ENCODE measurements at places on chromosomes 6 and 20.

- no peak for DNase-seq
Measured at GRCh38 chr20:47156301-47157137, 200.0 kb downstream of the ZMYND8 start.

DNA sequence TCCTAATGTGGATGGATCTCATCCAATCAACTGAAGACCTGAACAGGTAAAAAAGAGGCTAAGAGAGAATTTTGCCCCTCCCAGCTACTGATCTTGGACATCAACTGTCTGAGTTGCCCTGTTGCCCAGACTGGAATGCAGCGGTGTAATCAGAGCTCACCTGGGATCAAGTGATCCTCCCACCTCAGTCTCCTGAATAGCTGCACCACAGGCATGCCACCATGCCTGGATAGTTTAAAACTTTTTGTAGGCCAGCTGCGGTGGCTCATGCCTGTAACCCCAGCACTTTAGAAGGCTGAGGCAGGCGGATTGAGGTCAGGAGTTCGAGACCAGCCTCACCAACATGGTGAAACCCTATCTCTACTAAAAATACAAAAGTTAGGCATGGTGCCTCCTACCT, 34.9 kb upstream of the GCNT2 start:
- DNase-seq: no peak

DNA sequence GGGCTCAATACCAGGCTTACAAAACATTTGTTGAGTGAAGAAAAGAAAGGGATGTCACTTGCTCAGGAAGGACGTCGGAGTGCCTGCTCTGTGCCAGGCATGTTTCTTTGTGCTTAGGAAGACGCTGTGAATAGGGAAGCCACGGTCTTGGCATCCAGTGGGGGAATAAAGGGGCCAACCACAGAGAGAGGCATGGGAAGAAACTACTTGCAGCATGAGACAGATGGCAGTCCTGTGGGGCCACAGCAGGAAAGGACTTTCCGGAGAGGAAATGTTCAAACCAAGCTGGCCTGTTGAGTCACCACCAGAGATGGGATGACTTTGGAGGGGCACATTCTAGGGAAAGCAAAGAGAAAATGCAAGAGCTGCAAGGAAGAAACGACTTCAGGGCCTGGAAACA, 173.2 kb downstream of the CDH26 start:
- DNase-seq: no peak

- DNase-seq: no peak
Measured at GRCh38 chr6:143283887-143284645, 166.4 kb downstream of the ADAT2 start.

- peak; percentile 47 for DNase-seq
Measured at GRCh38 chr20:29878777-29879442, 1378.6 kb upstream of the DEFB115 start.

DNA sequence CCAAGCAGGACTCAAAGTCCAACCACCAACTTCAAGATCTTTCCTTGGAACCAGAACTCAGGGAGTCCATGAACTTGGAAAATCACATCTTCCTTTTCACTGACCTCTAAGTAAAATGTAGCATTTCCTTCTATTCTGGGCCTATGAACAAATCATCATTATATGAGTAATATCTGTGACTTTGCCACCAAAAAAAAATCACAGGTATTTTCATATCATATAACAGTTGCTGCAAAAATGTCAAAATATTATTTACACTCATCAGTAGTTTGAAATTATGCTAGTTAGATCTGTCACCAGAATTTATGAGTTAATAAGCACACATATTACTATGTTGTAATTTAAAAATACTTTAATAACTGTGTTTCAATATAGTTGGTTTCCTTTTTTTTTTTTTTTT, 27.3 kb upstream of the TLDC2 start:
- DNase-seq: no peak

DNA sequence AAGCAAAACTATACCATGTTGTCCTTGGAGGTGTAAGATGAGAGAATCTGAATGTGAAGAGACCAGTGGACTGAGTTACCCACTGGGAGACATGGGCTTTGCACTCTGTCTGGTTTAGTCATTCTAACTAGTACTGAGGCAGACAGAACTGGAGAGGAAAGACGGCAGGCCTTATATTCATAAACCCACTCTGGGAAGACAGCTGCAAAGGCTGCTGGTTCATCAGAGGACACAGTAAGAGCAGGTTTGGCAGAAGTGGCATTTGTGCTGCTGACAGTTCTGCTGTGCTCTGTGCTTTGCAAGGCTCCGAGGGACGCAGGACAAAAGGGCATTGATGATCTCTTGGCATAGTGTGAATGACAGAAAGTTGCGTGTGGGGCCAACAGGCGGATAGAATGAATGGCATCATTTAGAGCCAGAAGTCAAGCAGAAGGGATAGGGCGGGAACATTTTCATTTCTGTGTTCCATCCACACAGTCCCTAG, 142.3 kb upstream of the TENT5A start:
- DNase-seq: peak; percentile 49

DNA sequence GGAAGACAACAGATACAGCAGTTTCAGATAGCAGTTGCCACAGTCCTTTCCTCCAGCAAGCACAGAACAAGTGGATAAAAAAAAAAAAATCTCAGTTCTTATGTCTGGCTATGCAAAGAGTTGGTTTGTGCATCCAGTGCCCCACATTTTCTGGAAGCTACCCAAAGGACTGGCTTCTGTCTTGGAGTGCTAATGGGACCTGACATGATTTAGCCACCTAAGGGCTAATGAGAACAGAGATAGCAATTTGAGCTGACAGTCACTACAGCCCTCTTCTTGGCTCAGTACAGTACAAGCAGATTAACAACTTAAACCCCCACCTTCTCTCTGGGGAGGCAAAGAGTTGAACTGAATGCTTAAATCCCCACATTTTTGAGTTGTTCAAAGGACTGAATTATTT, 976.8 kb downstream of the TBC1D32 start:
- DNase-seq: no peak

DNA sequence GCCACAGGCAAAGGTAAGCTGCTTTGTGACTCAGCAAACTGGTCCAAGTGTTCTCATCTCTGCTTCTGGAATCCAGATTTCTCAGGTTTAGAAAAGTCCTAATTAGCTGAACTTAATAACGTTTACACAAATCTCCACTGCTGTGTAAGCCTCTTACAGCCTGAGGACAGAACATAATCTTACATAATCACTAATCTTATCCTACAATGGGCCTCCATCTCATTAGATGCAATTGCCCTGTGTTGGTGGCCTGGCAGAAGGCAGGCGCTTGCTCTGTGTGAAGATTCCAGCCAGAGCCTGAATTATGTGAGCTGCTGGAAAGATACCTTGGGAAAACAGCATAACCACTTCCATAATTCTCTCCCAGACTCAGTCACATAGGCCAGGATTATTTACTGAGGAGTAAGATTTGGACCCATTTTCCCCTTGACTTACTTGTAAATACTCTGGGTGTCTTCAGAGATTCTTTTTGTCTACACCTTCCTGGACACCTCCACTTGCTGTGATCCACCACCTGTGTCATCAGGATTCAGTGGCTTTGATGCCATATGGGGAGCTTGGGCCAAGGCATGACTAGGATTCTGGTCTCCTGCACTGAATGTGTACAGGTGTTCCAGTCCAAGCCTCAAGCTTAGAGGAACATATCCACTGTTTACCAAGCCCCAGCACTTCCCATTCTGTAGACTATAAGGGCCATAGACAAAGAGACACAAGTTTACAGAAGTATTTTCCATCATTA, 104.4 kb downstream of the C6orf118 start:
- DNase-seq: no peak

GRCh38 chr6:117890172-117890571, 16.9 kb upstream of the SLC35F1 start:
- no peak for DNase-seq

DNA sequence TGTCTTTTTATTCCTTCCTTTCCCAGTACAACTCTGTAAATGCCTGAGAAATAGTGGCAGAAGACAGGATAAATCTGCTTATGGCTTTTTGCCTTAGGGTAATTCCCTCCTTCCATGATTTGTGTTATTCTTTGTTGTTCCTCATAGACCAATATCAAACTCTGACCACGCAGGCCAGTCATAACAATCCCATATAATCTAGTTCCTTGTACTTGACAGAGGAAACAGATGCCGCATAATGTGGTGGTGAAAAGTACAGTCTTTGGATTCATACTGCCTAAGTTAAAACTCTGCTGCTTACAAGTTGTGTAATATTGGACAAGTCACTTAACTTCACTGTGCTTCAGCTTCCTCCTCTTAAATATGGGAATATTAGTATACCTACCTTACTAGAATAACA, 8.2 kb upstream of the BAG2 start:
- no peak for DNase-seq

DNA sequence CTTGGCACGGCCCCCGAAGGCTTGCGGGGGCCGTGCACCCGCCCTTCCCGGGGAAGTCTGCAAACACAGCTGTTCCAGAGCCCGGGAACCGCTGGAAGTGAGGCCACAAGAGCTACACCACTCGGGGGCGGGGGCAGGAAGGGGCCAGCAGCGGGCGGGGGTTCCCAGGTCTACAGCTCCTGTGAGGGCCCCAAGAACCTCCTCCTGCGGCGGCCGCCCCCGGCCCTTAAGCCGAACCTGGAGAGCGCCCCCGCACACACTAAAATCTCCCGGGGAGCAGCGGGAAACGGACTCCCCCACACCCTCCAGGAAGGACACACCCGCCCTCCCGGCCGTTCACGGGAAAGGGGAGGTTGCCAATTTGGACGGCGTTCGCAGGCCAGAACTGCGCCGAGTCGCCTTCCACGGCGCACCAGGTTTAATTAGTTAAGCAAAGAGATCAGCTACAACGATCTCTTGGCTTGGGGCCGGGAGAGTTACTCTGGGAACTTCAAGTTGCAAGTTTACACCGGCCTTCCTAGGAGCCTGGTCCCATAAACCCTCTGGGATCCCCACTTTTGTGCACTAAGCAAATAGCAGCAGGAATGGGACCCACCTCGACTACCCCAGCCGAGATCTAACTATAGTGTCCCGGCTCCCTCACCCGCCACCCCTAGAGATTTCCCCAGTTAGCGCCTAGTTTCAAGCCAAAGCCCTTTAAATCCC, 1.7 kb downstream of the JAG1 start:
- peak; percentile 60 for DNase-seq

DNA sequence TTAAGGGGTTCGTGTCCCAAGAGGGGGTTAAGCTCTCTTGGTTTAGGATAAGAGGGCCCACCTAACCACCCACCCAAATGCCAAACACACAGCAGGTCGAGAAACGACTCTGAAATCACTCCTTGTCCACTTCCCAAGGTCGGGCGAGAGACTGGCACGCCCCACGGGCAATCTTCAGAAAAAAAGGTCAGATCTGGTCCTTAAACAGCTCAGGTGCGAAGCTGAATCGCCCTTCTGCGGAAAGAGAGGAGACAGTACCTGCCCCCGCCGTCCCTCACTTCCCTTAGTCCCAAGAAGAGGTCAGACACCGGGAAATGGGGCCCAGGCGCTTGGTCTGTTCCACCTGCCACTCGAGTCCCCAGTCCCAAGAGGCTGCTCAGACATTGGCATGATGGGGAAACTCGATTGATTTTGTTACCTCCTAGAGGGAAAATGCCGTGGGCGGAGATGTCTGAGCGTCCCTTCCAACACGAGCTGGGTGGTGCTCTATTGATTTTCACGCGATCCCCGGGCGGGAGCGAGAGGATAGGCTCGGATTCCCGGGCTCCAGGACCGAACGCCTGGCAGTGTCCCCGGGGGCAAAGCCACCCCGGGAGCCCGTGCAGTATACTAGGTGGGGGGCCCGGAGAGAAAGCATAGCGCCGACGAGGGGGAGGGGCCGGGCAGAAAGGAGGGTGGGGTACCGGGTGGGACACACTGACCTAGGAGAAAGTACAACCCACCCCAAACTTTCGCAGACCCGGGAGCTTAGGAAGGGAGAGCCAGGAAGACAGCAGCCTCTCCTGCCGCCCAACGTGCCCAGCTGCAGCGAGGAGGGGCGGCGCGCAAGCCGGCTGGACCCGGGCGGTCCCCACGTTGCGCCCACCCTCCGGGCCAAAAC, 1.1 kb upstream of the SAMD5 start:
- DNase-seq: peak; percentile 63

- DNase-seq: no peak
Measured at GRCh38 chr6:11536795-11537194, 754 bp upstream of the TMEM170B start.

GRCh38 chr6:99514089-99514488, 1.1 kb downstream of the USP45 start:
- no peak for DNase-seq

DNA sequence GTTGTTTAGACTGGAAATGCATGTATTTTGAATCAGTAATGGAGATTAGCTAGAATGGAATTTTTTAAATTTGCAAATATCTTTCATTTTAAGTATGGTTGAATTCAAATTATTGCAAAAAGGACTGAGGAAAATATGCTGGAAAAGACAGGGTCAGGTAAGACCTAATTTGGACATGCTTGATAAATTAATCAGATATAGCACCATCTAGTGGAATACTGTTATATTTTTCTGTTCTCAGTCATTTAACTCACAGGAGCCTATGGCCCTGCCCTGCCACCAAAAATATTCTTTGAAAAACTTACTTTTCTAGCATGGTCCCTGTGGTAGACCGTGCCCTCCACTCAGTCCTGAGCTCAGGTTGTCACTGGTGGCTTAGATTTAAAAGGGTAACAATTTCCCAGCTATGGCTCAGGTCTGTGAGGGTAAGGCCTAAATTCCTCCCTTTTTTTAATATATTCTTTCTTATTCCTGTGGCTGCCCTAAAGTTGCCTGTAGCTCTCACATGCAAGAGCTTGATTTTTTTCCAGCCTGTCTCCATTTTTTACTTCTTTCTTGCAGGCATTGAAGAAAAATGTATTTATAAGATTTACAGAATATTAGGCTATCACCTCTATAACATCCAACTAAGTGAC, 25.3 kb upstream of the KIAA1586 start:
- no peak for DNase-seq

- DNase-seq: no peak
Measured at GRCh38 chr6:26215585-26216358, 128.5 kb downstream of the HFE start.

GRCh38 chr6:49462599-49462926, 490 bp downstream of the MMUT start:
- DNase-seq: no peak

DNA sequence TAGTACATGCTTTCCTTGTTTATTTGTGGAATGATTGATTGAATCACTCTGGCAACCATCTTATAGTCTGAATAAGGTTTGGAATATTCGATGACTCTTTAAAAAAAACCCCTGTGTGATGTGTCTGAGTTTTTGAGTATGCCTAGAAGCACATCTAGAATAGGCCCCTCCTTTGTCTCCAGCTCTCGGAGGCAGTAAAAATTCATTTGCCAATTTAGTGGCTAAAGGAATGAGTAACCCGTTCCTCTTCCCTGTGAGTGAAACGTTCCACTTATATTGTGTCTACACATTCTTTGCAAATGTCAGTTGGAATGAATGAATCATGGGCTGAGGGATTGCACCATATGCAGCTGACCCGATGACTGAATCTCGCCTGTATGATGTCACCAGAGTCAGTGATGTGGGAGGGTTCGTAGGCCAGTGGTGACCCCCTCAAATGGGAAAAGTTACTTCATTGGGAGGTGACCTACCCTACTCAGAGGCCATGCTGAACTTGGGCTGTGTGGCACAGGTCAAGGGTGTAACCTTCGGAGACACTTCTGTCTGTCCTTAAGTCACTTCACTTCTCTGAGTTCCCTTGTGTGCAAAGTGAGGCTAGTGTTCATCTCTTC, 21.6 kb downstream of the MOCS3 start:
- DNase-seq: no peak
